Epithelial cell of alveolus of lung (primary cell): ENCODE measurements at places on chromosomes 16 and 17. TPM values are rescaled to one million over a fixed set of nuclear protein-coding genes. Genes with fewer than 3 reads are reported as not detected.

The SCIMP gene
- not detected in 2 replicates for total RNA-seq

The SPN gene
- total RNA-seq = not detected in 2 replicates

The MT4 gene
- total RNA-seq = not detected in 2 replicates

The NPIPA3 gene
- total RNA-seq = 0.24 and 0.52 TPM in 2 replicates

The GALR2 gene
- 0.16 TPM in 1 of 2 replicates, not detected in the other for total RNA-seq

The KRTAP4-4 gene
- not detected in 2 replicates for total RNA-seq

The GRIN2A gene
- not detected in 2 replicates for total RNA-seq

The GINS2 gene
- total RNA-seq = 3.8 and 12.4 TPM in 2 replicates

The WNK4 gene
- 0.32 and 0.39 TPM in 2 replicates for total RNA-seq

The PRDM7 gene
- total RNA-seq = 0.16 TPM in 1 of 2 replicates, not detected in the other

The SLC5A2 gene
- not detected in 2 replicates for total RNA-seq
